Esophagus muscularis mucosa (tissue), 4 donors: ENCODE measurements at places on chromosomes 11 and 22.

DNA sequence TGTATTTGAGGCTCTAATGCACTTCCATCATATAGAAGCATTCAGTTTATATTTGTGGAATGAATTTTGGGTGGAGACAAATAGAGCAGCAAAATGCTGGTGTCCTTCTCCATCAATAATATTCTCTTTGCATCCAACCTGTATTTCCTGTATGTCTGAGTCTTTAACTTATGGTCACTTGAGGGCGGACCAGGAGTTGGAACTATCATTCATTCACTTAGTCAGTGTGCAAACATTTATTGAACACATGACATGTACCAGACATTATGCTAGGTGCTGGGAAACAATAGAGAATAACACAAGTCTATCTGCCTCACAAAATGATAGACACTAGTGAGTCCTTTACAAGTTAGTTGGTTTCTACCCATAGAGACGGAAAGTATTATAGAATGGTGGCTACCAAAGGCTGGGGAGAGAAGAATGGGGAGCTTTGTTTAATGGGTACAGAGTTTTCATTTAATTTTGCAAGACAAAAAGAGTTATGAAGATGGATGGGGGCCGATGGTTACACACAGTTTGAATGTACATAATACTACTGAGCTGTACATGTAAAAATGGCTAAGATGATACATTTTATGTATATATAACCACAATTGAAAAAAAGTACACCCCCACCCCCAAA, 4.6 kb upstream of the TMEM123 start:
- DNase-seq, result no peak
- no peak overlapping the region for H3K4me3 ChIP-seq
- no peaks in the 10 kb centered on the region for H3K36me3 ChIP-seq
- no peak overlapping the region for H3K27ac ChIP-seq
- H3K27me3 ChIP-seq, result no peaks in the 10 kb centered on the region

DNA sequence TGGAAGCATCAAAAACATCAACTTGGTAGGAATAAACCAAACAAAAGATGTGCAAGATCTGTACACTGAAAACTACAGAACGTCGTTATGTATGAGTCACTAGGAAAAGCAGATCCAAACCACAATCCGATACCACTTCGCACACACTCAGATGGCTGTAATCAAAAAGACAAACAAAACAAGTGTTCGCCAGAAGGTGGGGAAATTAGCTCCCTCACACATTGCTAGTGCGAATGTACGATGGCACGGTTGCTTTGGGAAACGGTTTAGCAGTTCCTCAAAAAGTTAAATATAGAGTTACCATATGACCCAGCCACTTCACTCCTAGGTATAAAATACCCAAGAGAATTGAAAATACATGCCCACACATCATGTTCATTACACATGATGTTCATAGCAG, 14.8 kb upstream of the CARD10 start:
- H3K4me1 ChIP-seq, result peaks cover 7% of the 10 kb centered on the region
- DNase-seq, result no peak
- H3K4me3 ChIP-seq, result no peak overlapping the region
- no peaks in the 10 kb centered on the region for H3K27me3 ChIP-seq
- H3K36me3 ChIP-seq, result no peaks in the 10 kb centered on the region

DNA sequence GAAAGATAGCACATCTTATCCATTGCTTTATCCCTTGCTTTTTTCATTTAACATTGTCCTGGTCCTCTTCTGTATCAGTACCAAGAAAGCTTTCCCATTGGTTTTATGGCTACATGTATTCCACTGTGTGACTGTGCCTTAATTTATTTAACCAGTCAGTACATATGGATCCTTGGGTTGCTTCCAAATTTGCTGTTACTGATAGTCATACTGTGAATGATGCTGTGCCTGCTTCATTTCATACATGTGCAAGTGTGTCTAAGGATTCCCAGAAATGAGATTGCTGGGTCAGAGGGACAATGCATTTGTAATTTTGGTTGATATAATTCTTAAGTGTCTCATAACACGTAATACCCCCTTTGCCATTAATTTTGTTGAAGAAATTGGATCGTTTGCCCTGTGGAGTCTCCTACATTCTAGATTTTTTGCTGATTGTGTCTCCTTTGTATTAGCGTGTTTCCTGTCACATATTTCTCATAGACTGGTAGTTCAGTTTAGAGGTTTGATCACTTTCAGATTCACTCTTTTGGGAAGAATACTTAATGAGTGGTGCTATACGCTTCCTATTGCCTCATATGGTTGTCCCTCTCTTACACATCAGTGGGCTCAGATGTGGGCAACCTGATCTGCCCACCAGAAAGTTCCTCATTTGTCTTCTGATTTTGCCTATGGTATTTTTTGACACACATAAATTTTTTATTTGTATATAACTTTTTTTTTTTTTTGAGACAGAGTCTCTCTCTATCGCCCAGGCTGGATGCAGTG, 35.3 kb downstream of the MYBPC3 start:
- H3K4me3 ChIP-seq, result no peak overlapping the region
- H3K27ac ChIP-seq, result no peak overlapping the region
- DNase-seq, result no peak
- no peaks in the 10 kb centered on the region for H3K27me3 ChIP-seq
- peaks cover 83% of the 10 kb centered on the region for H3K36me3 ChIP-seq

- H3K4me3 ChIP-seq, result no peak overlapping the region
- no peaks in the 10 kb centered on the region for H3K36me3 ChIP-seq
- no peaks in the 10 kb centered on the region for H3K27me3 ChIP-seq
- no peak for DNase-seq
These were observed 1679.3 kb downstream of the LRRC4C start for GRCh38 chr11:39780131-39780530.

GRCh38 chr11:115334932-115335788, 169.1 kb downstream of the CADM1 start:
- no peaks in the 10 kb centered on the region for H3K4me1 ChIP-seq
- no peak overlapping the region for H3K27ac ChIP-seq
- DNase-seq, result no peak
- no peaks in the 10 kb centered on the region for H3K36me3 ChIP-seq

- H3K4me3 ChIP-seq, result no peak overlapping the region
- no peaks in the 10 kb centered on the region for H3K36me3 ChIP-seq
- no peaks in the 10 kb centered on the region for H3K27me3 ChIP-seq
- no peak for DNase-seq
- H3K27ac ChIP-seq, result no peak overlapping the region
These were observed 982 bp downstream of the APOBEC3H start for GRCh38 chr22:39098026-39098425.

DNA sequence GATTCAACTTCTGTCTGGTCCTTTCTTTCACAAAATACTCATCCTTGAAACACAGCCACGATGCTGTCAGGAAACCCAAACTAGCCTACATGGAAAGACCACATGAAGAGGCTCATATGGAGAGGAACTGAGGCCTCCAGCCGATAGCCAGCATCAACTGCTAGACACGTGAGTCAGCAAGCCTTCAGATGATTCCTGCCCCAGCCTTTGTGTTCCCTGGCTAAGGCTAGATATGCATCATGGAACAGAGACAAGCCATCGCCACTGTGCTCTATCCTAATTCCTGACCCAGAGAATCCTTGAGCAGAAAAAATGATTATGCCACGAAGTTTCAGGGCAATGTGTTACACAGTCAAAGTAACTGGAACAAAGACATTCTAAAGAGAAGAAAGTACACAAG, 75.5 kb downstream of the ENTHD1 start:
- H3K4me1 ChIP-seq, result no peaks in the 10 kb centered on the region
- no peaks in the 10 kb centered on the region for H3K36me3 ChIP-seq
- no peak overlapping the region for H3K4me3 ChIP-seq

DNA sequence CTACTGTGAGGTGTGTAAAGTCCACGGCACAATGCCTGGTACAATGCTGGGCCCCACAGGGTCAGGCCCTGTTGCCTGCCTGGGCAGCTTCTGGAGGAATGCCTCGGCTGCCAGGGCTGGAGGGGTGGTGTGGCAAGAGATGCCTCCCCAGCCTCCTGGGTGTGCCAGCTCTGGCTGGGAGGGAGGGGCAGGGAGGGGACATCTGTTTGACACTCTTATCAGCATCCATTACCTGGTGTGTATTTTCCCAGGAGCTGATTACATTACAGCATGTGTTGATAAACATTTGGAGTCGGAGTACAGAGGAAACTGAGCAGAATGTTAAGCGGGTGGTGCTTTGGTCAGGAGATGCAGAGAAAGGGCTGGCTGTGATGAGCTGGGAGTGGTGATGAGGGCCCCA, 11.0 kb upstream of the NECTIN1 start:
- DNase-seq, result no peak
- H3K4me3 ChIP-seq, result no peak overlapping the region
- peaks cover 23% of the 10 kb centered on the region for H3K27me3 ChIP-seq
- no peak overlapping the region for H3K27ac ChIP-seq

- peak overlapping the region; percentile 40 for H3K4me3 ChIP-seq
- H3K27me3 ChIP-seq, result no peaks in the 10 kb centered on the region
- peaks cover 91% of the 10 kb centered on the region for H3K36me3 ChIP-seq
These were observed 9.2 kb downstream of the SIPA1 start for GRCh38 chr11:65646958-65647701.

GRCh38 chr11:94753630-94754029, 14.5 kb upstream of the AMOTL1 start:
- DNase-seq, result no peak
- H3K4me3 ChIP-seq, result no peak overlapping the region
- peak overlapping the region; percentile 80 for H3K27ac ChIP-seq
- no peaks in the 10 kb centered on the region for H3K36me3 ChIP-seq
- H3K4me1 ChIP-seq, result peaks cover 60% of the 10 kb centered on the region

GRCh38 chr11:104781037-104781436, 117.2 kb downstream of the CASP12 start:
- H3K4me1 ChIP-seq, result no peaks in the 10 kb centered on the region
- no peaks in the 10 kb centered on the region for H3K36me3 ChIP-seq
- no peaks in the 10 kb centered on the region for H3K27me3 ChIP-seq
- H3K4me3 ChIP-seq, result no peak overlapping the region
- DNase-seq, result no peak

DNA sequence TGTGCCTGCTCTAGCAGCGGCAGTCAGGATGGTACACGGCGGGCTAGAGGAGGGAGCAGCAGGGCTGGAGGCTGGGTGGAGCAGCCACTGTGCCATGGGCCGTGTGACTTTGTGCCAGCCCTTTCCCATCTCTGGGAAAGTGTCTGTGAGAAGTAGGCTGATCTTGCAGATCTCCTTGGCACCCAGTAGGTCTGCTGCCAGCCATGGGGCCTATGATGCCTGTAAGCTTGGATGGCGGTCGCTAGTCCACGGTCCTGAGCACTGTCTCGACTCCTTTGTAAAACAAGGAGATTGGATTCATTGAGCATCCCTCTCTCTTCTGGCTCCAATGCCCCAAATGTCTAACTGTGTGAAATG, 22.6 kb downstream of the AMPD3 start:
- no peak overlapping the region for H3K27ac ChIP-seq
- no peak overlapping the region for H3K4me3 ChIP-seq
- no peaks in the 10 kb centered on the region for H3K4me1 ChIP-seq
- no peak for DNase-seq
- H3K27me3 ChIP-seq, result no peaks in the 10 kb centered on the region
- H3K36me3 ChIP-seq, result no peaks in the 10 kb centered on the region

- DNase-seq, result no peak
- no peaks in the 10 kb centered on the region for H3K27me3 ChIP-seq
- H3K4me3 ChIP-seq, result no peak overlapping the region
- no peaks in the 10 kb centered on the region for H3K36me3 ChIP-seq
- peaks cover 18% of the 10 kb centered on the region for H3K4me1 ChIP-seq
These were observed 77.7 kb downstream of the GAB2 start for GRCh38 chr11:78339945-78340344.

DNA sequence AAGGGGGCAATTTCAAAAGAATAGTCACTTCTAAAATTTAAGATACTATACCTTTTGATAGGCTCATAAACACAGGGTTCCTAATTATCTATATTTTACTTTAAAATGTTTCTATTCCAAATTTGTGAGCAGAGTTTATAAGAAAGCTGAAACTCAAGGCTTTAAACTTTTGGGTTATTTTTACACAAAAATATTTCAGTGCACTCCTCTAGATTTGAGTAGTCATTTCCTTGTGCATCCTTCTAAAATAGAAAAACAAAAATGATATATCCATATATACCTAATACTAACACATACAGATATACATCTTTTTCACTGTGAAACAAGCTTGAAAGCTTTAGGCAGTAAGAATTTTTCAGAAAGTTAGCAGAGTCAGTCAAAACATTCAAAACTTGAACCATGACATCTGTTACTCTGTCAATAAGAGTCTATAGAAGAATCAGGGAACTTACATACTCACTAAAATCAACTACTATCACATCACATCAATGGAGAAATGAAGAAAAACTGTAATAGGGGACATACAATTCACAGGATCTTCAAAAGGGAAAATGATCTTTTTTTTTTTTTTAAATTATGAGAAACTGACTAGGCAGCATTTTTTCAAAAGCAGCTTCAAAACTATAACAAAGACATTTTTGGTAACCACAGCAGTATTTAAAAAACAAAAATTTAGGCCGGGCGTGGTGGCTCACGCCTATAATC, 5.1 kb downstream of the PHF21A start:
- no peaks in the 10 kb centered on the region for H3K27me3 ChIP-seq
- H3K4me1 ChIP-seq, result peaks cover 69% of the 10 kb centered on the region
- no peaks in the 10 kb centered on the region for H3K36me3 ChIP-seq
- no peak for DNase-seq

GRCh38 chr22:49321477-49322055, 506.1 kb downstream of the BRD1 start:
- H3K27me3 ChIP-seq, result no peaks in the 10 kb centered on the region
- no peak overlapping the region for H3K27ac ChIP-seq
- H3K36me3 ChIP-seq, result no peaks in the 10 kb centered on the region
- H3K4me3 ChIP-seq, result no peak overlapping the region
- no peaks in the 10 kb centered on the region for H3K4me1 ChIP-seq

DNA sequence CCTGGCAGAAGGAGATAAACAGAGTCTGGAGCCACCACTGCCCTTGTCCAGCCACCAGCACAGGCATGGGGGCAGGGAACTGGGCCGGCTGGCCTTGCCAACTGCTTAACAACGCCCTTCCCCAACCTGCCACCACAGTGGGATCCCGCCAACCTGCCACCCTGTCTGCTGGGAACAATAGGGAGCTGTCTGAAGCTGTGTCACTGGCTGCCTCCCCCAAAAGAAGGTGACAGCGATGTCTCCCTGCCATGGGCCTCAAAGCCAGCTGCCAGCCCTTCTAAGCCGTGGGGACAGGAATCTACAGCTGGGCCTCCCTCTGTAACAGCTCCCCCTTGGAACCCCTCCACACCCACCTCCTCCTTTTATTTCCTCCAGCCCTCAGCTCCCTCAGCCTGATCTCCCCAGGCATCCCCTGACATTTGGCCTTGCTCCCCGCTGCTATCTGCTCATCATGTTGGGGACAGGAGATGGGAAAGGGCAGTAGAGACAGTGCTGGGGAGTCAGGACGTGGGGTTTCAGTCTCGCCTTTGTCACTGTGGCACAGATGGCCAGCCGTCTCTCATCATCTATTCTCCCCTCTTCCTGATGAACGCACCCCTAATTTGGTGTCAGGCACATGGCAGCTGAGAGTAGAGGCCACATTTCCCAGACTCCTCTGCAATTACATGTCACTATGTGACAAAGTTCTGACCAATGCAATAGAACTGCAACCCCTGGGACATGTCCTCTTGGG, 51.3 kb upstream of the PRDM11 start:
- H3K4me3 ChIP-seq, result no peak overlapping the region
- H3K4me1 ChIP-seq, result peaks cover 8% of the 10 kb centered on the region
- DNase-seq, result no peak
- no peaks in the 10 kb centered on the region for H3K36me3 ChIP-seq

- H3K27ac ChIP-seq, result no peak overlapping the region
- H3K27me3 ChIP-seq, result no peaks in the 10 kb centered on the region
- peaks cover 14% of the 10 kb centered on the region for H3K4me1 ChIP-seq
- no peak for DNase-seq
These were observed 4.1 kb upstream of the SLC25A1 start for GRCh38 chr22:19182472-19183157.
